ENCODE measurements at places on chromosomes 11 and 22. TPM values are rescaled to one million over a fixed set of nuclear protein-coding genes. Genes with fewer than 3 reads are reported as not detected.

DNA sequence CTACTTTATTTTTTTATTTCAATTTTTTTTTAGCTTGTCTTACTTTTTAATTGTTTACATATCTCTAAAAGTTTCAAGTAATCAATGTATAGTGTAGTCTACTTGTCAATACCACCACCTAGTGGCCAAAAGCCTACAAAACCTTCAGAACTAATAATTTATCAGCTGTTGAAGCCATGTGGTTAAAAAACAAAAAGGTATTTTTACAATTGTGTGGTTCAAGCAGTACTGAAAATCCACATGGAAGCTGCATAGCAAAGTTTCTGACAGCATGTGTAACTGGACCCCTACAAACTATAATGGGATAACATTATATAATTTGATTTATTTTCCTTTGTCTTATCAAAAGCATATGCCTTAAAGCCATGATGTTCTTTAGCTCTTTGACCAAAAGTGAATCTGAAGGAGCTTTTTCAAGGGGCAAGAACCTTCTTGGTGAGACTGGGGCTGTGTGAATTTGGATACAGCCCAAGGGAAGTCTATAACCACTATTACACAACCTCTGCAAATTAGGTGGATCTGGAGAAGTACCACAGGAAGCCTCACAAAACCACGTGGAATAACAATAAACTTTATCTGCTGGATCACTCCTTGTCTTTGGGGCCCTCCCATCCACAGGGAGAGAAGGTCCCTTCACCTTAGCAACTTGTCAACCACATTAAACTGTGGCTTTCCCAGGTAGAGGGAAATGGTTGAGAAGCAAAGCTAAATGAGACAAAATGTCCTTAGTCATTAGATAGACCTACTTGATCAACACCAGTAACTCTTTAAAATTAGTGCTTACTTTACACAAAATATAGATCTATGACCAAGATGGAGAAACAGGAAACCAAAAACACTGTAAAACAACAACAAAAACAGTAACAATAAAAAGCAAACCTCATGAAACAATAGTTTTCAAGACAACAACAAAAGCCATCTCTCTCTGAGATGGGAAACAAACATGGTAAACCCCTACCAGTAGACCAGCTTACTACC, 9.9 kb downstream of the NARS2 start:
- peaks cover 32% of the 10 kb centered on the region for H3K4me1 ChIP-seq
- H3K27ac ChIP-seq, result peak overlapping the region; percentile 44
- peaks cover 8% of the 10 kb centered on the region for H3K36me3 ChIP-seq

DNA sequence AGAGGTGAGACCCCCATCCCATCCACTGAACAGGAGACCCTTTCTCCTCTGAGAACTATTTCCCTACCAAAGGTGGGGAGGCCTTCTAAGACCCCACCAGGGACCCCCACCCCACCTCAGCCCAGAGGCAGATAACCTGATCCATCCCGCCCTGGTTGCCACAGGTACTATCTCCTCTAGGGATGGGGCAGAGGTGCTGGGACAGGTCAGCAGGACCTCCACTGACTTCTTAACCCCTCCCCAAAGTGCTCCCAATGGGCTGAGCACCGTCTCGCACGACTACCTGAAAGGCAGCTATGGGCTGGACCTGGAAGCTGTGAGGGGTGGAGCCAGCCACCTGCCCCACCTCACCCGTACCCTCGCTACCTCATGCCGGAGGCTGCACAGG, 4.3 kb downstream of the INPPL1 start:
- peaks cover 5% of the 10 kb centered on the region for H3K36me3 ChIP-seq
- no peak overlapping the region for H3K27ac ChIP-seq
- H3K4me1 ChIP-seq, result peaks cover 13% of the 10 kb centered on the region
- H3K27me3 ChIP-seq, result no peaks in the 10 kb centered on the region

DNA sequence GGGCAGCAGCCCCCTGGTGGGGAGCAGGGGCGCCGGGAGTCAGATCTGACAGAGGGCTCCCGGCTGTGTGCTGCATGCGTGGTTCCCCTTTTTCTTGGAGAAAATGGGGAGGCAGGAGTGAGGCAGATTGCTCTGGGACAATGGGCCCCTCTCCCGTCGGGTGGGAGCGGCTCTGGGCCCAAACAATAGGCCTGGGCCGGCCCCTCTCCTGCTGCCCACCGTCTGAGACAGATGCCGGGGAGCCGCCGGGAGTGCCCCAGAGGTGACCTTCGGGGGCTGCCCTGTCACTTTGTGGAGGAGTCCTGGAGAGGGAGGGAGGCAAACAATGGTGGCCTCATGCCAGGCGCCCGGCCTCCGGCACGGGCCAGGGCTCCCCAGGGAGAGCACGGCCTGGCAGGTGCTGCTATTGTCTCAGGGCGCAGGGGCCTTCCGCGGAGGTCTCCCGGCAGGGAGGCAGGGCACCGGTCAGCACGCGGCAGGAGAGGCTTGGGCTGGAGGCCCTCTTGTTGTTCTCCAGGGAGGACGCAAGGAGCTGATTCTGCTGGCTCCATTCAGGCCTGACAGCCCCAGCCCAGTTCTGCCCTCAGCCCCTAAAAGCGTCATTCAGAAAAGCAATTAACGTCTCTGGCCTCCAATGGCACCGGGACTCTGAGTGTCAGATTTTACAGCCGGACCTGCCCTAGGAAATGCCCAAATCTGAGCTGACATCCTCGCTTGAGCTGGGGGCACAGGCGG, 44.8 kb downstream of the SMIM38 start:
- no peaks in the 10 kb centered on the region for H3K4me1 ChIP-seq
- no peak overlapping the region for H3K4me3 ChIP-seq
- no peak overlapping the region for H3K27ac ChIP-seq
- DNase-seq, result no peak
- peaks cover 4% of the 10 kb centered on the region for H3K27me3 ChIP-seq

C1QTNF5 gene
- not detected for total RNA-seq

PANX1 gene
- total RNA-seq, result 9.4 TPM

DNA sequence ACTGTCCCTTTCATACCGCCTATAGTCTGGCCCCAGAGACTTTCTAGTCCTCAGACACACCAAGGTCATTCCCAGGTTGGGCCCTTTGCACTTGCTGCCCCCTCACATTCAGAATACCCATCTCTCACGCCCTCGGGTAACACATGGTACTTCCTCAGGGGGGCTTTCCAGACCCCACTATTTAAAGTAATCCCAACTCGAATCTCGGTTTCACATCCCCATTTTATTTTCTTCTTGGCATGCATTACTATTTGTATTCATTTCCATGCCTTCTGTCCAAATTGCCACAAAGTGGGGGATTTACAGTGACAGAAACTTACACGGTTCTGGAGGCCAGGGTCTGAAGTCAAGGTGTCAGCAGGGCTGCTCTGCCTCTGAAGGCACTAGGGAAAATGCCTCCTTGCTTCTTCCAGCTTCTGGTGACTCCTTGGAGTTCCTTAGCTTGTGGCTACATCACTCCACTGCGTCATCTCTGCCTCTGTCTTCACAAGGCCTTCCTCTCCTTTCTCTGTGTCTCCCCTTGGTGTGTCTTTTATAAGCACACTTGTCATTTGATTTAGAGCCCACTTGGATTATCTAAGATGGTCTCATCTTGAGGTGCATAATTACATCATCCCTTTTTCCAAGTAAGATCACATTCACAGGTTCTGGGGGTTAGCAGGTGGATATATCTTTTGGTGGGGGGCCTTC, 15.1 kb downstream of the RCN1 start:
- H3K4me1 ChIP-seq, result no peaks in the 10 kb centered on the region
- H3K27me3 ChIP-seq, result no peaks in the 10 kb centered on the region
- H3K36me3 ChIP-seq, result peaks cover 11% of the 10 kb centered on the region
- no peak for DNase-seq
- H3K4me3 ChIP-seq, result no peak overlapping the region
- no peak overlapping the region for H3K27ac ChIP-seq

DNA sequence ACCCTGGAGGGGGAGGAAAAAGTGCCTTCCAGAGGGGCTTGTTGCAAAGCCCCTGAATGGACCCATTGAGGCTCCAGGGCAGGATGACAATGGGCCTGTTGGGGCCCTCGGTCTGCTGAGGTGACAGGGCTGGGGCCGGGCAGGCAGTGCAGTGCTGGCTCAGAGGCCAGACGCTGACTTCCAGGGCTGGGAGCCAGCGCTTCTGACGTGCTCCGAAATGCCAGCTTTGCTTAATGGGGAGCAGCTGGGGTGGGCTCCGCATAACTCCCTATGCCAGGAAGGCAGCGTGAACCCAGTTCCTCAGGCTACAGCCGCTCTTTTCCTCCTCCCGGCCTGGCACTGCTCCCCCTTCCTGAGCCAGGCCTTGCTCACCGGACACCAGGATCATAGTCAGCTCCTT, 17.7 kb downstream of the NAV2 start:
- H3K27ac ChIP-seq, result no peak overlapping the region
- H3K4me3 ChIP-seq, result no peak overlapping the region
- no peak for DNase-seq
- peaks cover 7% of the 10 kb centered on the region for H3K27me3 ChIP-seq
- no peaks in the 10 kb centered on the region for H3K4me1 ChIP-seq

PHLDA2 gene
- total RNA-seq, result 0.55 TPM

DNA sequence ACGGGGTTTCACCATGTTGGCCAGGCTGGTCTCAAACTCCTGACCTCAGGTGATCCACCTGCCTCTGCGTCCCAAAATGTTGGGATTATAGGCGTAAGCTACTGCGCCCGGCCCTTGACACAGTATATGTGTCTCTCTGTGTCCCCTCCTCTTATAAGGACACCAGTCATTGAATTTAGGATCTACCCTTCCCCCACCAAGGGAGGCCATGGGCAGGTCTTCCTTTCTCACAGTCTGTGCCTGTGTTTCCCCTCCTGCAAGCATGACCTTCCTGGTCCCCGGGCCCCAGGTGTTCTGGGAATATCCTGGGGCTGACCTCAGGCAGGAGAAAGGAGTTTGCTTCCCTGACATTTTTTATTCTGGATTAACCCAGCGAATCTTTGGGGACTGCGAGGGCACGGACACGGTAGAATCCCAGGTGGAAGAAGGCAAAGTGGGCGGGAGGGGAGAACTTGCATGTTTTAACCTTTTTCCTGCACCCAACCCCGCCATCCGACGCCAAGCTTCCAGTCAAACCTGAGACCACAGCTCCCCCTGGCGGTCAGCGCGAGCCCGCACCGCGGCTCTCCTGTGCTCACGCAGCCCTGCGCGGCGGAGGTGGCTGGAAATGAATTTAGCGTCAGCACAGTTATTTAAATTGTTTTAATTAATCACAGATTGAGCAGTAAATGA, 42.1 kb upstream of the ISX start:
- no peaks in the 10 kb centered on the region for H3K4me1 ChIP-seq
- no peaks in the 10 kb centered on the region for H3K36me3 ChIP-seq
- no peak overlapping the region for H3K27ac ChIP-seq
- DNase-seq, result peak; percentile 77
- H3K27me3 ChIP-seq, result peaks cover 4% of the 10 kb centered on the region
- no peak overlapping the region for H3K4me3 ChIP-seq

DNA sequence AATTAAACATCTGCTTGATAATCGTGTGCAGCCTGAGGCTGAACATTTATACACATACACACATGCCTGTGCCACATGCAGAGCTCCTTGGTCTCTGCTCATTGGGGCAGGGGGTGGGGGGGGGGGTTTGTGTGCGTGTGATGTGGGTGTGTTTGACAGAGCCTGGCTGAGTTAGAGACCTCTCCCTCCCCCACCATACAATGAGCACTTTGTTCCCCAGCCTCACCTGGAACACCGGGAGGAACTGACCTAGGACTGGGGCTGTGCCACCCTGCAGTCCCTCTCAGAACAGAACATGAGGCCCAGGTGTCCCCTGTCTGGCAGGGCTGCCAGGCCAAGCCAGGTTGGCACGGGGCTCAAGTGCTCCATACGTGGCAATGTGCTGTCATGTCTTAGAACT, 96.6 kb downstream of the TP53I11 start:
- no peaks in the 10 kb centered on the region for H3K4me1 ChIP-seq
- no peak for DNase-seq
- no peak overlapping the region for H3K4me3 ChIP-seq
- no peaks in the 10 kb centered on the region for H3K36me3 ChIP-seq
- peaks cover 45% of the 10 kb centered on the region for H3K27me3 ChIP-seq
- H3K27ac ChIP-seq, result no peak overlapping the region

CBLIF gene
- not detected for total RNA-seq

GRCh38 chr11:65978391-65979238, 17.1 kb downstream of the SART1 start:
- no peak overlapping the region for H3K4me3 ChIP-seq
- H3K27me3 ChIP-seq, result no peaks in the 10 kb centered on the region
- no peak for DNase-seq
- no peak overlapping the region for H3K27ac ChIP-seq

GRCh38 chr22:49934160-49934890, 15.9 kb downstream of the CRELD2 start:
- no peaks in the 10 kb centered on the region for H3K36me3 ChIP-seq
- H3K4me1 ChIP-seq, result peaks cover 16% of the 10 kb centered on the region
- peak overlapping the region; percentile 34 for H3K27ac ChIP-seq
- DNase-seq, result no peak

DNA sequence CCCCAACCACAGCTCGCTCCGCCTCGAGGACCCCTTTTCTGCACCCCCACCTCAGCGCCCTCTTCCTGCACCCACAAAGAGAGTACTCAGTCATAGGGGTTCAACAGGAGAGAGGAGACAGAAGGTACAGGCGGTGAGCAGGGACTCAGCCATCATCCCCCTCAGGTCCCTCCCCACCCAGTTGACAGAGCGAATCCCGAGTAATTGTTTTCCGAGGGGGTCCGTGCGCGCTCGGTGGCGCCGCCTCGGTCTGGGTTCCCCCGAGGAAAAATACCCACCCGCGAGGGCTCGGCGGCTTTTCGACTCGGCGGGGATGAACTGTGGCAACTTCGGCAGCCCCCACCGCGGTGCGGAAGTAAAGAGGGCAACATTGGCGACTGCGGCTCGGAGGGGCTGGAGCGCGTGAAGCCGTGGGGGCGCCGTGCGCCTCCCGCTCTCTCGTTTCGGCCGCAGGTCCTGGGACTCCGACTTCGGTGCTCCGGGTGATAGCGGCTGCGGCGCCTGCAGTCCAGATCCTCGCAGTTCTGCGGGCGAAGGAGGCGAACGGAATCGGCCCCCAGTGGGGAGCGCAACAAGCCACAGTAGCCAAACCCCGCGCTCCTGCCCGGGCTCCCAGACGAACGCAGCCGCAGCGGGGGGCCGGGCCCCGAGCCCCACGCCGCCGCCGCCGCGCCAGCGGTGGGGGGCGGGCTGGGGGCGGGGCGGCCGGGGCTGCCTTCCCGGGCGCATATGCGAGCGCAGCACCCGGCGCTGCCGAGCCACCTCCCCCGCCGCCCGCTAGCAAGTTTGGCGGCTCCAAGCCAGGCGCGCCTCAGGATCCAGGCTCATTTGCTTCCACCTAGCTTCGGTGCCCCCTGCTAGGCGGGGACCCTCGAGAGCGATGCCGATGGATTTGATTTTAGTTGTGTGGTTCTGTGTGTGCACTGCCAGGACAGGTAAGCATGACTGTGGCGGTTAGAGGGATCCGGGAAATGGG, at the start of gene NELL1:
Gene NELL1, plus strand, starts transcription at position 743 of the 976 bp plus-strand sequence.
- no peak within 1 kb of the TSS for H3K27ac ChIP-seq
- DNase-seq, result peak; percentile 29
- peaks cover 71% of the 10 kb centered on the region for H3K27me3 ChIP-seq
- peak within 1 kb of the TSS; percentile 3 for H3K4me3 ChIP-seq
- peaks cover 10% of the 10 kb centered on the region for H3K4me1 ChIP-seq

RAG2 gene
- not detected for total RNA-seq
